Activated T-cell treated with anti-CD3 and anti-CD28 coated beads for 24 hours (primary cell): ENCODE measurements at places on chromosomes 7 and 10.

GRCh38 chr7:77631820-77632219 lies 64.4 kb upstream of the RSBN1L start:
- DNase-seq, result no peak

- no peak for DNase-seq
These were observed 127.6 kb downstream of the DNAJB9 start for GRCh38 chr7:108697254-108697653.

DNA sequence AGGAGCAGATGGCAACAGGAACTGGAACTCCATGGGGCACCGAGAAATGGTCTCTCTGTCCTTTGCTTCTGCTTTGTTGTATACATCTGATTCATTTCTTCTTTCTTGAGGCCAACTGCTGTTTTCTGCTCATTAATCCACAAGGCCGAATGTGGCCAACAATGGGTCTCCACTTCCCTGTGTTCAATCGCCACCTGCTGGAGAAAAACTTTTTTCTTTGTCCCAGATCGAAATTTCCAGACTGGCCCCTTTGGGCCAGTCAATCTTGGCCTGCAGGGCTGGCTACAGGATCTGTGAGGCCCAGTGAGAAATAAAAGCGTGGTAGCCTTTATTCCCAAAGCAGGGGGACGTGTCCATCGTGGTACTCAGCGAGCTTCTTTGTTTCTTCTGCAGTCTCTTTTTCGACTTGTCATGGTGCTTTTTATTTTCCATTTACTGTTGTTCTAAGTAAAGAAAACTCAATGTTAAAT lies 58.8 kb downstream of the PARP12 start:
- DNase-seq, result peak; percentile 15

GRCh38 chr7:101118856-101119255 lies 8.0 kb upstream of the SERPINE1 start:
- DNase-seq, result no peak

DNA sequence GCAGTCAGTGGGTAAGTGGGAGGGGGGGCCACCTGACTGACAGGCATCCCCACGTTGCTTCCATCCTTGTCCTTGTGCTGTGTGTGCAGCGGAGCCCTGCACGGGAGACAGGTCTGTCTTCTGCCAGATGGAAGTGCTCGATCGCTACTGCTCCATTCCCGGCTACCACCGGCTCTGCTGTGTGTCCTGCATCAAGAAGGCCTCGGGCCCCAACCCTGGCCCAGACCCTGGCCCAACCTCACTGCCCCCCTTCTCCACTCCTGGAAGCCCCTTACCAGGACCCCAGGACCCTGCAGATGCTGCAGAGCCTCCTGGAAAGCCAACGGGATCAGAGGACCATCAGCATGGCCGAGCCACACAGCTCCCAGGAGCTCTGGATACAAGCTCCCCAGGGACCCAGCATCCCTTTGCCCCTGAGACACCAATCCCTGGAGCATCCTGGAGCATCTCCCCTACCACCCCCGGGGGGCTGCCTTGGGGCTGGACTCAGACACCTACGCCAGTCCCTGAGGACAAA lies 24.8 kb downstream of the TBATA start:
- no peak for DNase-seq

DNA sequence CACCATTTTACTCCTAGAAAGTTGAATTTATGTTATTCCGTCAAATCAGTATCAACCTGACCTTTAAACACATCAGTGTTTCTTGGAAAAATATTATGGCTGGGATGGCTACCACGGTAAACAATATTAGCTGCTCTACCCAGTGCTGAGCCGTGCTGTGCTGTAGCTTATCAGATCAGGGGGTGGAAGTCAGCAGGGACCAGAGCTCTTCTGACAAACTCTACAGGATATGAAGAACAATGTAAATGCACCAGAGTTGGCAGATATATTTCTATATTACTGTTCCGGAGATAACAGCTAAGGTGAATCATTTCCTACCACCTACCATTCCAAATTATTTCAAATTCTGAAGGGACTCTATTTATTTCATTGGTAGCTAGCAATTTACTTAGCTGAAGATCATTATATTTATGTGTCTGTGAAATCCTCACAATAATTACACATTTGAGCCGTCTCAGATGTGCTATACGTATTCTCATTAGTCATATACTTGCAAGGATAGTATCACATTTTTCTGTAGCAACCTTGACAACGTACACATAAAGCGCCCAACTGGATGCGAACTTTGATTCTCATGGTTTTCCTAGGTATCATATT lies 76.5 kb downstream of the TEX36 start:
- no peak for DNase-seq

GRCh38 chr10:125444790-125445189 lies 238.2 kb downstream of the TEX36 start:
- DNase-seq, result no peak

DNA sequence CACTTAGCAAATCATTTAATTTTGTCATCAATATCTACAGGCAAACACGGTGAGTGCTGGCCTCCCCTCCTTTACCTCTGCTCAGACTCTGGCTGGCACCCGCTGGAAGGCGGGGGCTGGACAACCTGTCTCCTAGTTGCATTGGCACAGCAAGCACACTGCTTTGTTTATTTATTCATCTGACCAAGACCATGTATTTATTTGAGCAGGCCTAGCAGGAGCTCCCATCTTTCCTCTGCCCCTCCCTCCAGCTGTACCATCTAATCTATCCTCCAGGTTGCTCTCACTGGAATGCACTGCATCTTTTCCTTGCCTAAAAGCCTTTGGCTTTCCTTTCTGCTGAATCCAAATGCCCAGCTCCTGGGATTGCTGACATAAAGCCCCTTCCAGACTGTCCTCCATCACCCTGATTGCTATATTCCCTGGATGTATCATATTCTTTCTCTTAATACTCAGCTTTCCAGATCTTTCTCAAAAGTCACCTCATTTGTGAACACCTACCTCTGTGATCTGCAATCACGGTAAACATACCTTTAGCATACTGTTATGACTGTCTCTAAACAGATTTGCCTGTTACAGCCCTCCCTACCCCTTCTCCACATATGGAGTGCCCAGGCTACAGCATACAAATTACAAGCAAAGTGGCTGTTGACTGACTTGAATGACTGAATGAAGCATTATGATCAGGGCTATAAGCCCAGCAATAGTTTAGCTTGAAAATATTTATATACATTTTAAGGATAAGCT lies 9.6 kb downstream of the ELMO1 start:
- no peak for DNase-seq

DNA sequence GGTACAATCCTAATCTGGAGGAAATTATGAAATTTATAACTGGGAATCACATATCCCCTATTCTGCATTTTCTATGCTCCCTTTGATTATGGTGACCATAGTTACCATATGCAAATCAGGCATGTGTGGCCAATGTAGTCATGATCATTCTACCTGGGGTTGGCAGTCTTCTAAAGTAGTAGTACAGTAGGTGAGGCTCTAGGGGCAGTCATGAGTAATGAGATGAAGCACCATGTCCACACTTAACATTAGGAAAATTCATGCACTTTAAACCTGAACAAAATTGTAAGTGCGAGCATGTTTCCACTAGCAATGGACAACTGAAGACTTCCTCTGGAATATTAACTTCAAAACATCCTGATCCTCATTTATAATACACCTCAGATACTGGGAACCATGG lies 545.9 kb downstream of the SUGCT start:
- DNase-seq, result no peak

DNA sequence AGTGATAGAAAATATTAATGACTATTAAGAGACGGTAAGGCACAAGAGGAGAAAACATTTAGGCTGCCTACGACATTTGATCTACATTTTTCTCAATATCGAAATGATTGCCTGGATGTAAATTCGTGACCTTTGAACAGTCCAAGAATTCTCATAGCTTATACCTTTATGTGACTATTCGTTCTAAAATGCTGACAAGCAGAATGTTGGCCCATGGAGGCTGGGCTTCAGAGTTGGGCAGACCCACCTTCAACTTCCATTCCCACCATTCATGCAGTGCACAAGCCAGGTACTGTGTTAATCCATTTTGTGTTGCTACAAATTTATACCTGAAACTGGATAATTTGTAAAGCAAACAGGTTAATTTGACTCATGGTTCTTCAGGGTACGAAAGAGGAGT lies 441.4 kb upstream of the COBL start:
- DNase-seq, result no peak

DNA sequence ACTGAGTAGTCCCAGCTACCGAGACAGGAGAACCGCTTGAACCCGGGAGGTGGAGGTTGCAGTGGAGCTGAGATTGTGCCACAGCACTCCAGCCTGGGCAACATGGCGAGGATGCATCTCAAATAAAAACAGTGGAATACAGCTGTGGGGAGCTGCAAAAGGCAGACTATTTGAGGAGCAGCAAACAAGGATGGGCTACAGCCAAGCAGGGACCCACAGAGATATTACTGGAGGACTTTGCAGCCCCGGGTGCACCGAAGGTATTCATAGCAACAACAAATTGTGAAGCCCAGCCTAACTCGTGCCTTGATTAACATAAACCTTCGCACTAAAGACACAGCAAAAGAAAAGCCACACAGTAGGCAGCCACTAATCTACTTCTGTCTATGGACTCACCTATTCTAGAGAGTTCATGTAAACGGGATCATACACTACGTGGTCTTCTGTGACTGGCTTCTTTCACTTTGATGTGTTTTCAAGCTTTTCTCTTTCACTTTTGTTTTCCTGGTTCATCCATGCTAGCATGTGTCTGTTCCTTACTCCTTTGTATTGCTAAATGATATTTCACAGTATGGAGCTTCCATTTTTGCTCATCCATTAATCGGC lies 34.0 kb downstream of the PODXL start:
- no peak for DNase-seq

DNA sequence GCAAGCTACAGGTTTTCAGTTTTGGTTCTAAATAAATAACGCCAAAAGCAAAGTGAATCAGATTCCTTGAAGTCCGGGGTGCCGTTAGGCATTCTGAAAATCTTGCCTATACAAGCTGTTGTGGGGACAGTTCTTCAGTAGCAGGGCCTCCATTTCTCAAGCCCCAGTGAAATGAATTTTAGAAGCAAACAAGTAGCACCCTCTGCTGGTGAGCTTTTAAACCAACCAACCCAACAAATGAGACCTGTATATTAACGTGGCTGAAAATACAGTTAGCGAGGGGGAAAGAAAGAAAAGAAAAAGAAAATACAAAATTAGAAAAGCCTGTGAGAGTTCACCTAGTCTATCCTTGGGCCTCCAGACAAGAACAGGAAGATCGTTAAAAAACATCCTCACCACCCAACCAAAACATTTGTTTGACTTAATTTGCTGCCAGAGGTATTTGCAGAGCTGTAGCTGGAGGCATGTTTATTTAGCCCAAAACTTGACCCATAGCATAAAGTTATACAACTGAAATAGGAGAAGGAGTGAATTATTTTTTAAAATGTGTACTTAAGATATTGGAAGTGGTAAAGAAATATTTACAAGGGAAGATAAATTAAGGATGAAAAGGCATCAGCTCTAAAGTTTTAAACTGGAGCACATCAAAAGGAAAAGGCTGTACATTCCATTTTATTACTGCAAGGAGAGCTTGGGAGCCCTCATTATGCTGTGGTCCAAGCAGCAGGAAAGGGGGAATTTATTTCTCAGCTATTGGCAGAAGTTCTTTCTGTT lies 98.9 kb downstream of the DYNC1I1 start:
- no peak for DNase-seq

- no peak for DNase-seq
These were observed 4.6 kb downstream of the ST7 start for GRCh38 chr7:116957874-116958273.

GRCh38 chr7:112199672-112200071 lies 6.5 kb downstream of the DOCK4 start:
- no peak for DNase-seq

DNA sequence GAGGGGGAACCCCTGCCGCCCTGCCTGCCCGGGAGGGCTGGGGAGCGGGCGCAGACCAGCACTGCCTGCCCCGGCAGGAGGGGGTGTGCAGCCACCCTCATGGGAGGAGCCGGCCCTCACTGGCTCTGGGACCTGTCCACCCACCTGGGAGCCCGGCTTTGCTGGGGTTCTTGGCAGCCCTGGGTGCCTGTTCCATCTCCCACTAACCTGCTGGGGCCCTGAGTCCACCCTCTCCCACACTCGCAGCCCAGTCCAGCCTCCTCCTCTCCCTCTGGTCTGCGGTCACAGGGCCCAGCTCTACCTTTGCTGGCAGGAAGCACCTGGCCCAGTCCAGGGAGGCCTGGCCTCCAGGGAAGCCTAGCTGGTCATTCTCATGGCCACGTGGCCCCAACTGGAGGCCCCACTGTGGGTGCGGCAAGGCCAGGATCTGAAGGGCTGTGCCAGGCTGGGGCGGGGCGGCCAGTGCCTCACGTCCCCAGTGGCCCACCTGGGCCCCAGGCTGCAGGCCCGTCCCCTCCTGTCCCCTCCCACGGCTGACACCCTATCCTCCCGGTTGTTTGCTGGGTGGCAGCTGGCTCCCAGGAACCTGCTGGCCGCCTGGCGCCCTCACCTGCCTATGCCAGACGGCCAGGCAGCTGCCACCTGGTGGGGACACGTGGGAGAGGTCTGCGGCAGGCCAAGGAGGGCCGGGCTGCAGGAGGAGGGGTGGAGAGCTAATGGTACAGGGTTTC lies at the start of gene TMEM184A:
TSS of gene TMEM184A (minus strand) at position 393 of the 731 bp plus-strand sequence. CDS start 721 bp downstream, outside the sequence.
- DNase-seq, result no peak

GRCh38 chr7:74598558-74598957 lies 59.0 kb upstream of the GTF2I start:
- DNase-seq, result no peak

- DNase-seq, result no peak
These were observed 205.6 kb upstream of the PTER start for GRCh38 chr10:16231176-16231575.

DNA sequence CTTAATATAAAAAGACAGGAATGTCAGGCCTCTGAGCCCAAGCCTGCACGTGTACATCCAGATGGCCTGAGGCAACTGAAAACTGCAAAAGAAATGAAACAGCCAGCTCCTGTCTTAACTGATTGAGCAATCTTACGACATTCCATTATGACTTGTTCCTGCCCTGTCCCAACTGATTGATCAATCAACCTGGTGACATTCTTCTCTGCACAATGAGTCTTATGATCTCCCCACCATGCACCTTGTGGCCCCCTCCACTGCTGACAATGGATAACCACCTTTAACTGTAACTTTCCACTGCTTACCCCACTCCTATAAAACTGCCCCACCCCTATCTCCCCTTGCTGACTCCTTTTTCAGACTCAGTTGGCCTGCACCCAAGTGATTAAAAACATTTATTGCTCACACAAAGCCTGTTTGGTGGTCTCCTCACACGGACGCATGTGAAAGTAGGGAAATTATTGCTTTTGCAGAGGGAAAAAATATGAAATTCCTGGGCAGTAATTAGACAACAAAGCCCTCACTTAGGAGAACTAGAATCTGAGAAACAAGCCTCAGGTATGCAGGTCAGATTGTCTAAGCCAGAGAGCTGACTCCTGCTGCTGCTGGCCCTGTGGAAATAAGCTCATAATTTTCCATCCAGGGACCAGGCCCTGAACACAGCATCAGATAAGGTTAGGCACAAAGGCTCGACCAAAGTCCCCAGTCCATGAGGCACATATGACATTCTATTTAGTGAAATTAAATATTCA lies 5.3 kb downstream of the CYP3A7 start:
- no peak for DNase-seq

- no peak for DNase-seq
These were observed 19.7 kb upstream of the RPEL1 start for GRCh38 chr10:103225939-103226338.
